ENCODE measurements at places on chromosomes 3 and 15. TPM values are rescaled to one million over a fixed set of nuclear protein-coding genes. Genes with fewer than 3 reads are reported as not detected.

GRCh38 chr3:8324747-8325146, 176.9 kb upstream of the LMCD1 start:
- H3K27ac ChIP-seq = no peak overlapping the region
- DNase-seq = peak; percentile 62
- no peaks in the 10 kb centered on the region for H3K4me1 ChIP-seq
- H3K36me3 ChIP-seq = no peaks in the 10 kb centered on the region
- H3K4me3 ChIP-seq = no peak overlapping the region

Gene INSYN1
- total RNA-seq = not detected

Gene GCSAM
- total RNA-seq = not detected

Gene MCTP2
- 40.5 TPM for total RNA-seq

Gene SCN11A
- total RNA-seq = not detected

GRCh38 chr3:94607778-94608177, 544.9 kb downstream of the NSUN3 start:
- no peak for DNase-seq
- H3K4me1 ChIP-seq = no peaks in the 10 kb centered on the region
- H3K27ac ChIP-seq = no peak overlapping the region
- H3K27me3 ChIP-seq = no peaks in the 10 kb centered on the region

Gene ITGB5
- 225 TPM for total RNA-seq

DNA sequence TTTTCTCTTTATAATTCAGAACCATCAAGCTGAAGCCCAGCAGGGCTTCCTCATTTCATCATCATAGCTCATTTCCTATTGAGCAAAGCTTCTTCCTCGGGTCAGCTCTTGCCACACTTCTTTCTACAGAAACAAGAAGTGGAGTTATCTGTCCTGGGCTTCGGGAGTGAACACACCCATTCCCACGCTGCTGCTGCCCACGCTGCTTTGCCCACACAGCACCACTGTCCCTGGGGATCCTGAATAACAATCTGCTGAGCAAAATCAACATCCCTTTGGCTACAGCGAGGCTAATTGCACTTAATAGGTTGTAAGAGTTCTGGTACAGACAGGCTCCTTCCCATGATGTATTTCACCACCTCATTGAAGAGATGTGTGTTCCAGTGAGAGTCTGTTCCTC, 23.7 kb downstream of the CEP19 start:
- peaks cover 16% of the 10 kb centered on the region for H3K27me3 ChIP-seq
- no peak overlapping the region for H3K27ac ChIP-seq
- DNase-seq = no peak
- H3K4me1 ChIP-seq = peaks cover 17% of the 10 kb centered on the region

GRCh38 chr3:112302881-112303763, 9.1 kb upstream of the SLC9C1 start:
- no peaks in the 10 kb centered on the region for H3K36me3 ChIP-seq
- H3K27ac ChIP-seq = no peak overlapping the region
- H3K4me3 ChIP-seq = no peak overlapping the region
- H3K4me1 ChIP-seq = no peaks in the 10 kb centered on the region
- no peaks in the 10 kb centered on the region for H3K27me3 ChIP-seq
- DNase-seq = no peak

DNA sequence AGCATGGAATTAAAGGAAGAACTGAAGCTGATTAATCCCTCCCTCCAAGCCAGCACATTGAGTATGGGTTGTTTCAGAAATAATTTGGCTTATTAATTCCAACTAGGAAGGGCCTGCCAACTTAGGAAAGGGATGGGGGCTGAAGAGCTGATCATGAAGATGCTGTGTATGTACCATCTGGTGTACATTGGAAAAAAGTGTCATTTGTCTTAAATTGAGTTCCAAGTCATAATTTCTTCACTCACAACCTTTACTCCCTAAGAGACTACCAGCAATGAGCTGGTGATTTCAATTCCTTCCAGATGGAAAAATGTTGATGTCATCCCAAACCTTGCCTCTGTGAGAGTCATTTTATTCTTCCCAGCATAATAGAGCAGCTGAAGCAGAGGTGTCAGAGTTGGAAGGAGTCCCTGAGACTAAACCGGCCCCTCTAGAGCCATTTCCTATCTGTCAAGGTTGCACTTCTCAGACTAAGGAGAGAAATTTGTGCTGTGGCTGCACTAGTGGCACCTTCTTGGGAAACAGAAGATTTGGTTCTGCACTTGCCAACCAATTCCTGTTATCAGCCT, 79.4 kb downstream of the GTPBP8 start:
- peaks cover 19% of the 10 kb centered on the region for H3K4me1 ChIP-seq
- H3K36me3 ChIP-seq = no peaks in the 10 kb centered on the region
- H3K27me3 ChIP-seq = no peaks in the 10 kb centered on the region
- no peak overlapping the region for H3K27ac ChIP-seq

Gene GHSR
- not detected for total RNA-seq

Gene PSTPIP1
- total RNA-seq = not detected

DNA sequence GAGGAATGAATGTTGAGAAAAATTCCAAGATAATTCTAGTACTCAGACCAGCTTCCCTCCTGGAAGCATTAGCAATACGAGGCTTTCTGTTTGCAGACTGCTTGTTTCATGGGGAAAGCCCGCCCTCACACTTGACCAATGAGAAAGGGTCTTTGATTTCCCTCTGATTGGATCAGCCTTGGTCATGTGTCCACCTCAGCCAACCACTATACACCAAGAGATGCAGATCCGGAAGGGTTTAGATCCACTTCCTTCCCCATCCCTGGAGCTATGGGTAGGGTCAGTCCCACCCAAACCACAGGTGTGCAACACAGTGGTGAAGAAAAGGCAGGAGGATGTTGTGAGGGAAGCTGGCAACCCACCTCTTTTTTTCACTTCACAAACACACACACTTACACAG, 154.7 kb downstream of the SV2B start:
- no peak for DNase-seq
- peaks cover 80% of the 10 kb centered on the region for H3K27me3 ChIP-seq
- no peaks in the 10 kb centered on the region for H3K4me1 ChIP-seq
- no peak overlapping the region for H3K4me3 ChIP-seq

DNA sequence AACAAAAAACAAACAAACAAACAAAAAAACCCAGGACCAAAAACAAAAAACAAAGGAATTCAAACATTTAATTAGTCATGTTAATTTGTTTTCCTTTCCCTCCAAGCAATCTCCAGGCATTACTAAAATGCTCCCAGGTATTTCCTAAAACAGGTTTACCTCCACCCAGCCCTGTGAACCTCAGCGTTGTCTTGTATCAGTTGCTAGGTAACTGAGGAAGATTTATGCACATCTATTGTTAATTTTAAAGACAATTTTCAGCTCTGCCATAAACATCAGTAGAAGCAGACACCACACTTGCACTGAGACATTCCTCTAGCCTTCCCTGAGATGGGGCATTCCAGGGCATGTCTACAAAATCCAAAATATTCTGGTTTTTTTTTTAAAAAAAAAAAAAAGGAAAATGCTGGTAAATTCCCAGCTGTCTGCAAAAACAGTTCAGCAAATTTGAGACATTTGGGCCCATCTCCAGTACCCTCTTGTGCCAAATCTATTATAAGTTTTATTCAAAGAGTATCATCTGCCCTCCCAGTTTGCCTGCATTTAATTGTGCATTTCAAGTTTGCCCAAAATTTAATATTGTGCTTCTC, 227.6 kb downstream of the ADAMTS9 start:
- no peak for DNase-seq
- no peaks in the 10 kb centered on the region for H3K36me3 ChIP-seq
- no peaks in the 10 kb centered on the region for H3K4me1 ChIP-seq
- peaks cover 58% of the 10 kb centered on the region for H3K27me3 ChIP-seq

Gene CAMP
- total RNA-seq = not detected

- no peak overlapping the region for H3K27ac ChIP-seq
- DNase-seq = no peak
- H3K4me3 ChIP-seq = no peak overlapping the region
- no peaks in the 10 kb centered on the region for H3K36me3 ChIP-seq
Observed at GRCh38 chr15:28103831-28104230, 4.7 kb upstream of the OCA2 start.

Gene SLCO2A1
- total RNA-seq = not detected

GRCh38 chr3:119609301-119609700, 11.6 kb downstream of the PLA1A start:
- DNase-seq = no peak
- no peak overlapping the region for H3K27ac ChIP-seq
- no peak overlapping the region for H3K4me3 ChIP-seq
- H3K27me3 ChIP-seq = peaks cover 53% of the 10 kb centered on the region
- H3K36me3 ChIP-seq = no peaks in the 10 kb centered on the region

Gene ROPN1B
- total RNA-seq = 0.92 TPM

- H3K4me1 ChIP-seq = no peaks in the 10 kb centered on the region
- no peak overlapping the region for H3K27ac ChIP-seq
- H3K27me3 ChIP-seq = no peaks in the 10 kb centered on the region
- H3K4me3 ChIP-seq = no peak overlapping the region
- H3K36me3 ChIP-seq = no peaks in the 10 kb centered on the region
Observed at GRCh38 chr15:33095641-33096040, 98.9 kb downstream of the FMN1 start.

Gene DNAJC19
- 90.0 TPM for total RNA-seq

DNA sequence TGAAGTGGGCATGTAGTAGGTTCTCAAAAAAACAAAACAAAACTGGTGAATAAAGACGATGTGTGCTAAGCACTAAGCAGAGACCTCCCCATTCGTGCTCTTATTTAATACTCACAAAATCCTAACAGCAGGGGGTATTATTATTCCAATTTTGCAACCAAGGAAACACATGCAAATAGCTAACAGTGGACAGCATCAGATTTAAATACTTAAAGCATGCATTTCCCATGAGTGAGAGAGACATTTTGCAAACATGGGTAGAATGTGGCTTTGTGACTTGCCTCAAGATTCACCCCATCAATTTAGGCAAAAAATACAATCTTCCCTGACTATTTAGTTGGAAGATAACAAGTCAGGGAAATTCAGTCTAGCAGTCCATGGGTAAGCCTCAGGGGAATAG, 946.2 kb upstream of the CFAP20DC start:
- H3K27ac ChIP-seq = no peak overlapping the region
- no peak overlapping the region for H3K4me3 ChIP-seq
- no peaks in the 10 kb centered on the region for H3K4me1 ChIP-seq

DNA sequence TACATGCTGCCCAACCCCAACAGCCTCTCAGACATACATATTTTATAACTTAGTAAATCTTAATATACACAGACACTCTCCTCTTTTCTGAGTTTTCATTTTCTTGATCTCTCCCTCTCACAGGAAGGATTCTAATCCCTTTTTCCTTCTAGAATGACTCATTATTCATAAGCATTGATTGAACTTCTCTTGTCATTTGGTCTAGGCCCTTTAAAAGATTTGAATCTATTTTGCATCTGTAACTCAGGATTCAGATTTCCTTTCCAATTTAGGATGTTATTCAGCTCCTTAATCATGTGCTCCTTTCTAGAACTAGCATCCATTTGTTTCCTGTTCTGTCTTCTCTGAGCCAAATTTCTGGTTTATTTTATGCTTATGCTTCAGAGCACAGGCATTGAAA, 624.5 kb upstream of the SGO1 start:
- no peaks in the 10 kb centered on the region for H3K4me1 ChIP-seq
- no peak for DNase-seq
- H3K27me3 ChIP-seq = no peaks in the 10 kb centered on the region
- H3K27ac ChIP-seq = no peak overlapping the region
- no peak overlapping the region for H3K4me3 ChIP-seq

DNA sequence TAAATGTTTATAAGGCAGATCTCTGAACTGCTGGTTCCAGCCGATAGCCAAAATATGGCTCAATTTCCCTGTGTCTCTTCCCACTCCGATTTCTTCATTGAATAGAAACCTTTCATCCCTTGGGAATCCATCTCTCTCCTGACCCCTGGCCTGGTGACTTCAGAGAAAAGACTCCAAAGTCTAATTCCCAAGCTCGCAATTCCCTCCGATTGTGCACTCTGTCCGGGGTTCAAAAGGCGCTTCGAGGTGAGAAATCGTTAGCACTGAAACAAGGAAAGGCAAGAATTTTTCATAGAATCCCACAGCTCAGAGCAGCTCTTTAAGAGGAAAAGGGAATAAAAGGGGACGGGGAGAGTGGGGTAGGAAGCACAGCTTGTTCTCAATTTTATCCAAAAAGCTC, 18.4 kb upstream of the RAD18 start:
- H3K4me3 ChIP-seq = no peak overlapping the region
- no peaks in the 10 kb centered on the region for H3K36me3 ChIP-seq
- DNase-seq = no peak
- H3K27me3 ChIP-seq = peaks cover 38% of the 10 kb centered on the region

DNA sequence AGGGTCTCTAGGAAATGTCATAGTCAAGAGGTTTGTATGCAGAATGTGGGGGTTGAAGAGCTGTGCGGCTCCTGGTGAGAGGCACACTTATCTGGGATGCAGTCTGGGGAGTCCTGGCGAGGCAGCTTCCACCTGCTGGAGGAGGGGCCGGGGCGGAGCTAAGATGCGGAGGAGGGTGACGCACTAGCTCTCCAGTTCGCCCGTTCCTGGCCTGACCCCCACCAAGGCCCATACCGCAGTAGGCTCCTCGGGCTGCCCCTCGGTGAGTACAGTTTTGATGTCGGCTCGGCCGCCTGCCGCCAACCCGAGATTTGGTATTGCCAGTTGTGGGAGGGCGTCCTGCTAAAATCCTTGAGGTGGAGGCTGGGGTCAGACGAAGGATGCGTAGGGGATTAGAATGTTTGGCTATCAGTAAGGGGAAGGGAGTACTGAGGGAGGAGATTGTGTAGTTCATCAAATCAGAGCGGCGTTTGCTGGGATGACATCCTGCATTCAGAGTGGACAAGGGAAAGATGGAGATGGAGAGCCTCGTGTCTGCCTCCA, at the start of gene SCG5:
Gene SCG5 (plus strand): TSS at position 194 of the 543 bp plus-strand sequence. CDS start 1,883 bp downstream, outside the sequence.
- no peaks in the 10 kb centered on the region for H3K4me1 ChIP-seq
- DNase-seq = no peak
- H3K36me3 ChIP-seq = peaks cover 4% of the 10 kb centered on the region
- H3K27me3 ChIP-seq = no peaks in the 10 kb centered on the region
- H3K27ac ChIP-seq = no peak within 1 kb of the TSS

Gene GOLGA6L2
- total RNA-seq = not detected

GRCh38 chr3:158718490-158719170, 13.6 kb downstream of the RARRES1 start:
- H3K27me3 ChIP-seq = no peaks in the 10 kb centered on the region
- no peak overlapping the region for H3K4me3 ChIP-seq
- DNase-seq = peak; percentile 80
- H3K4me1 ChIP-seq = peaks cover 86% of the 10 kb centered on the region

Gene NPAP1
- not detected for total RNA-seq

Gene PYGO1
- total RNA-seq = 2.5 TPM

GRCh38 chr15:79811406-79812405, 85.1 kb downstream of the MTHFS start:
- no peak overlapping the region for H3K27ac ChIP-seq
- peaks cover 4% of the 10 kb centered on the region for H3K36me3 ChIP-seq
- no peaks in the 10 kb centered on the region for H3K27me3 ChIP-seq
- DNase-seq = no peak
- H3K4me3 ChIP-seq = no peak overlapping the region

Data from Calu3 (cell line).